ENCODE measurements at places on chromosomes 5 and 9.

GRCh38 chr9:131391020-131391419 lies 2.9 kb upstream of the PRRC2B start:
- DNase-seq, result no peak

DNA sequence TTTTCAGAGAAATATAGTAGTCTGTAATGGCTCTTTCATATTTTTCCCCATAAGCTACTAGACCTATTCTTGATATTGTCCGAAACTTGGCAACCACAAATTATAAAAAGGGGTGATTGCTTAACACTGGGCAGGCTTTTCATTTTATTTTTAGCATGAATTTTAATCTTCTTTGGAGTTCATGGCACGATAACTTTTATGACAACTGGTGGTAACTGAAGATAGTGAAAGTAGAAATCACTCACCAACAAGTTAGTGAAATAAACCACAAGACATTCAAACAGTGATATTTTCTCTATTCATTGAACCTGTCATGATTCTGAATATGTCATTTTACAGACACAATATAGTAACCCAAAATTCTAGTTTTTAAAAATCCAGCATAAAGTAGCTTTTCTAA lies 213.9 kb downstream of the PRDM9 start:
- DNase-seq, result no peak

DNA sequence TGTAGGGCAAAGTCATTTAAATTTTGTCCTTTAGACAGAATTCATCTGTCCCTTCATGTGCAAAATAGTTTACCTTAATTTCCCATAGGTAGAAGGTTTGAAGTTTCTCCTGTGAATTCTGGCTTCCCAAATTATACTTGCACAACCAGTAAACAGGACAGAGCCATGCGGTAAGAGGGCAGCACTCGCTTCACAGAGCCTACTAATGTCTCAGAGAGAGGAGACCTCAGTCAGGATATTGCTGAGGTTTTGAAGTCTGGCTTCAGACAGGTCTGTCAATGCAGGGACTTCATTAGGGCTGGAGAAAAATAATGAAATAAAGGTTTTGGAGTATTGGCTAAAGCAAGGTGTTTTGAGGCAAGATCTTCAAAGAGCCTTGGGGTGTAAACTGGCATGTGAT lies 91.4 kb downstream of the ANXA1 start:
- no peak for DNase-seq

GRCh38 chr9:91087462-91087759 lies 274.3 kb downstream of the AUH start:
- DNase-seq, result no peak

DNA sequence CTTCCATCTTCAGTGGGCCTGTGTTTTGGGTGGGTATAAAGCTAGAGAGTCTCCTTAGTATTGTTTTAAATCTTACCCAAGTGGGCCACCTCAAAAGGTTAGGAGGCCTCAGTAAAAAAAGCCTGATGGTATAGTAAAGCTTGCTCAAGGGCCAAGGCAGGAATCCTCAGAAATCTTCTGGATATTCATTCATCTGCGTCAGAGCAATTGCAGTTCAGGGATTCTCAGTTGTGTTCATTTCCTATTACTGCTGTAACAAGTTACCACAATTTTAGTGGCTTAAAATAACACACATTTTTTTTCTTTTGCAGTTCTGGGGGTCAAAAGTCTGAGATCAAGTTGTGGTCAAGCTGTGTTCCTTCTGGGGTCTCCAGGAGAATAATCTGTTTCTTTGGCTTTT lies 985.5 kb downstream of the TLE4 start:
- no peak for DNase-seq

DNA sequence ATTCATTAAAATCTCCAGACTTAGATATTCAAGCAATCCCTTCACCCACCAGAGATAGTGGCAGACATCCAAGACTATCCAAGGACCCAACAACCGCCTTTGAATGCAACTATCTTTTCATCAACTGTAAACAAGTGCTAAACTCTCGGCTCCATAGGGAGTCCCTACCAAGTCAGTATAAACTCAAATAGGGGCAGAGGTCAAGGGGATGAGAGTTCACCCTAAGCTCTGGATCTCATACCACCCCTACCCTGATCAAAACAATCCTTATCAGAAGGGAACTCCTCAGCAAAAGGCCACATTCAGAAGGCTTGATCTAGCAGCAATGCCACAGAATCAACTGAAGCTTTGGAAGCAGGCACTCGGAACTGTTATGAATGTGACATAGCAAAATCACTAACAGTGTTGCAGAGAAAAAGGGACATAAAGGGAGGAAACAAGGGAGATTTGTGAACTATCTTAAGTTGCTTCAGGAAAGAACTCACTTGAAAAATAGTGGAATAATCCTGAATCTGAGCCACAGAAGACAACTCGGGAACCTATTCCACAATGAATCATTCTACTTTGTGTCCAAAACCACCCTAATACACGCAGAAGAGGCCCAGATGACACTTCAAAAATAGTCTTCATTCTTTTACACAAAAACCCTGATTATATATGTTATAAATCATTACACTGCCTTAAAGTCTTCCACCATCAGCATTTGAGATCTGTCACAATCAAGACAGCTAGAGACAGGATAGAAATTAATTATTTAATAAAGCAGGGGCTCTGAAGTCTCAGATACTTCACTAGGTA lies 49.8 kb downstream of the NR6A1 start:
- no peak for DNase-seq

- no peak for DNase-seq
These were observed 57.4 kb upstream of the ANGPTL2 start for GRCh38 chr9:127179633-127180441.

DNA sequence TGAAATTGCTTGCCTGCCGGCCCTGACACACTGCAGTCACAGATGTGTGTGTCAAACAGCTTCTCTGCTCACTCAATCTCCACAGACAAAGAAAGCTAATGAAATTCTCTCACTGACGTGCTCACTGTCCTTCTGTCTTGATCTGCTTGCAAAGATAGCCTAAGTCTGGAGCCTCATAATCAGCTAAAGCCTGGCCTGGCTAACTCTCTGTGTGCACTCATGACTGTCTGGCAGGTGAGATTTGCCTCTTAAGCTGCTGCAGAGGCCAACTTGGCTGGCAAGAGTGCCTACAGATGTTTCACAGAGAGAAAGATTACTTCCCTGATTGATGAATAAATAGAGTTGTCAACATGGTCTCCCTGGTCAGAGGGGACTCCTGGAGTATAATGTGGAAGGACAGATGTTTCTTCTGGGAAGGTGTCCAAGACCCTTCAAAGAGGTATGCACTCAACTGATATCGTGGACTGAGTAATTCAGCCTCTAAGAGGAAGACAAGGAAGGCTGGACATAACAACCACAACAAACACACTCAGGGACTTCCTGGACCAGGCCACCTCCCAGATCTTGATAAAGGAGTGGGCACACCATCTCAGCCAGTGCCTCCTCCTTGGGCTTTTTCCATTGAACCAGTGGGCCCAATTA lies 362.0 kb downstream of the SPOCK1 start:
- no peak for DNase-seq

Measured in hematopoietic multipotent progenitor cell treated with erythropoietin and hydrocortisone succinate and interleukin-3 and kit ligand, for 17 days (in vitro differentiated cells).